Fibroblast of mammary gland (primary cell): ENCODE measurements at places on chromosomes 7 and 10.
A peak's percentile ranks its signal among the peaks of the same experiment; 100 is the strongest.

GRCh38 chr7:71595176-71595575, 463.2 kb downstream of the GALNT17 start:
- no peak for DNase-seq

- DNase-seq, result peak; percentile 25
These were observed 35.4 kb upstream of the ARMS2 start for GRCh38 chr10:122419016-122419415.

GRCh38 chr7:98128346-98128745, 21.7 kb downstream of the LMTK2 start:
- no peak for DNase-seq

- DNase-seq, result peak; percentile 24
These were observed 1.1 kb downstream of the ACTR1A start for GRCh38 chr10:102501201-102502028.

GRCh38 chr10:6507311-6507710, 72.8 kb downstream of the PRKCQ start:
- no peak for DNase-seq

GRCh38 chr7:35253460-35253709, 515 bp downstream of the TBX20 start:
- no peak for DNase-seq

DNA sequence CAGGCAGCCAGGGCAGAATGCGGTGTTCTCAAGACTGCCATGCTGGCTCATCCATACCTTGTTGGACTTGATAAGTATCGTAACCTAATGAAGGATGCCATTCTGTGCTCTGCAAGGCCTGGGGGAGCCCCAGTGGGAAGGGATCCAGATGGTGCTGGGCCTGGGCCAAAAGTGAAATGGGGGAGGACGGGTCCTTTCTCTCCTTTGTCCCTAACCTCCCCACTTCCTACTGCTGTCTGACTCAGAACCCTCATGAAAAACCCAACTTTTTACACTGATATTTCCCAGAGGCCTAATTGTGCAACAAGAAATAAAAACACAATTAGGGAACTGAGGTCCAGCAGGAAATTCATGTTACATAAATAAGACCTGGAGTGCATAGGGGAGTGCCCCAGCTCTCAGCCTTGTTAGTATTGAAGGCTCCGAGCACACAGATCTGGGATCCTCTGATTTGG, 193.7 kb upstream of the SVIL start:
- DNase-seq, result no peak

DNA sequence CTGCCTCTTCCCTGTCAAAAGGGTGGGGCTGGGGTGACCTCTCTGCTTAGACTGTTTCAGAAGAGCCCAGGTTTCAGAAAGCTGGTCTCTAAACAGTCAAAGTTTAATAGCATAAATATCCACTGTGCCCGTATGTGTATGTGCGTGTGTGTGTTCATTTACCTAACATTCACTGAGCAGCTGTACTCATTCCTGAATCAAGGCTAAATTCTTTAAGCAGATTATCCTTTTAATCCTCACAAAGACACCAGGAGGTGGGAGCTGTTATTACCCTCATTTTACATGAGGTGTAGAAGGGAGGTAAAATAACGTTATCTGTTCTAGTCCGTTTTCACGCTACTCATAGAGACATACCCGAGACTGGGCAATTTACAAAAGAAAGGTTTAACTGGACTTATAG, 72.2 kb downstream of the RSU1 start:
- DNase-seq, result no peak

GRCh38 chr7:119681336-119681735, 591.6 kb upstream of the KCND2 start:
- DNase-seq, result no peak

- DNase-seq, result no peak
These were observed 143.5 kb upstream of the LRRN3 start for GRCh38 chr7:110947408-110947807.

DNA sequence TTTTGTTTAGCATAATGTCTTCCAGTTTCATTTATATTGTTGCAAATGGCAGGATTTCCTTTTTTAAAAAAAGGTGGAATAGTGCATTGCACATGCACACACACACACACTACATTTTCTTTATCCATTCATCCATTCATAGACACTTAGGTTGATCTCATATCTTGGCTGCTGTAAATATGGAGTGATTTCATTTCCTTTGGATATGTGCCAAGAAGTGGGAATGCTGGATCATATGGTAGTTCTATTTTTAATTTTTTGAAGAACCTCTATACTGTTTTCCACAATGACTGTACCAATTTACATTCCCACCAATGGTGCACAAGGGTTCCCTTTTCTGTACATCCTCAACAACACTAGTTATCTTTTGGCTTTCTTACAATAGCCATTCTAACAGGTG, 68.9 kb downstream of the EBLN1 start:
- DNase-seq, result peak; percentile 33

DNA sequence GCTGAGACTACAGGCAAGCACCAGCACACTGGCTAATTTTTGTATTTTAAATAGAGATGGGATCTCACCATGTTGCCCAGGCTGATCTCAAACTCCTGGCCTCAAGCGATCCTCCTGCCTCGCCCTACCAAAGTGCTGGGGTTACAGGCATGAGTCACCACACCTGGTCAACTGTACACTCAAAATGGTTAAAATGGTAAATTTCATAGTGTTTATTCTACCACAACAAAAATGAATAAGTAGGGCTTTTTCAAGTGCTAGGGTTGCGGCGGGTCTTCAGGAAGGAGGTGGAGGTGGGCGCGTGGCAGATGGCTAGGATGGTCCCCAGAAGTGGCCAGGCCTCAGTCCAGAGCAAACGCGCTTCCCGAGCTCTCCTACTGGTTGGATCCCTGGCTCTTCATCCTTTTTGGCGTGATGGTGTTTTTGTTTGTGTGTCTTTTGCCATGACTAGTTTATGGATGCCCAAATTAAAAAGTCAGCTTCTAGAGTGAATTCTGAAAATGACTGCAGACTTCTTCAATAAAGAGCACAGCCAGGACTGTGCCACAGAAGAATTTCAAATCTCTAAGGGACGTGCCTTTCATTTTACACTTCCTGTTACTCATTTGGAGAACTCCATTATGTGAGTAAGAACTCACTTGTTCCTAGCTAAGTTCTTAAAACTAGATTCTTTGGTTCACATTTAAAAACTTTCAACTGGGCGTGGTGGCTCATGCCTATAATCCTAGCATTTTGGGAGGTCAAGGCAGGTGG, 73.9 kb downstream of the TMEM130 start:
- DNase-seq, result no peak

- no peak for DNase-seq
These were observed 180.2 kb upstream of the AKR1E2 start for GRCh38 chr10:4645836-4646235.

GRCh38 chr7:84393786-84394185, 199.2 kb upstream of the SEMA3A start:
- DNase-seq, result peak; percentile 18

GRCh38 chr7:51847461-51848134, 531.0 kb upstream of the COBL start:
- DNase-seq, result no peak

DNA sequence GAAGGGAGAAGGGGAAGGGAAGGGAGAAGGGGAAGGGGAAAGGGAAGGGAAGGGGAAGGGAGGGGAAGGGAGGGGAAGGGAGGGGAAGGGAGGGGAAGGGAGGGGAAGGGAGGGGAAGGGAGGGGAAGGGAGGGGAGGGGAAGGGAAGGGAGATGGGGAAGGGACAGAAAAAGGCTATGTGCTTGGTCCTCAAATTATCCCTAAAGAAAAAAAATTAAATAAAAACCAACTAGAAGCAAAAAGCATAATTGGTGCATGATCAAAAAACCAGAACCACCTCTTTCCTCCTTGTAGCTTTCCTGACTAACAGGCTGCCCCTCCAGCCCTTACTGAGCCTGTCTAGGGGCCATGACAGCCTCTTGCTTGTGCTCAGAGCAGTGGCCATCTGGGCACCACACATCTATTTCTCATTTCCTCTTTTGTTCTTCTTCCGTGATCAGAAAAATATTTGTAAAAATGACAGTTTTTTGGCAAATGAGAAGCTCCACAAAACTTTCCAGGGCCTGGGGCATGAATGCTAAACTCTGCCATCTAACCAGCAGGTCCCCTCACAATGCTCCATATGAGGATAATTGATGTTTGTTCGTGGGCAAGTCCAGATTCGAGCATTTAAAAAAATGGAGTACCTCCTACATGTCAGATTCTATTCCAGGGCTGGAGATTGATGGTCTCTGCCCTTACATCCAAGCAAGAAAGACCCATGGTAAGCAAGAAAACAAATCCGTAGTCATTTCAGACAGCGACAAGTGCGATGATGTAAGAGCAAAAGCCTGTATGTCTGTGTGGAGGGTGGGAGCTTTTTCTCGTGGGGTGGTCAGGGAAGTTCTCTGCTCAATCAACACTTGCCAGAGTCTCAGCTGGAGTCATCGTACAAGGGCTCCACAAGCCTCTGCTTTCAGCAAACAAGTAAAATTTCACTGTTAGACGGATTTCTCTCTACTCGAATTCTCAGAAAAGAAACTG, 320.9 kb downstream of the WDR11 start:
- no peak for DNase-seq

GRCh38 chr10:6995341-6995740, 415.3 kb upstream of the PRKCQ start:
- peak; percentile 31 for DNase-seq

- DNase-seq, result peak; percentile 89
These were observed 25.5 kb downstream of the VOPP1 start for GRCh38 chr7:55546814-55547213.

DNA sequence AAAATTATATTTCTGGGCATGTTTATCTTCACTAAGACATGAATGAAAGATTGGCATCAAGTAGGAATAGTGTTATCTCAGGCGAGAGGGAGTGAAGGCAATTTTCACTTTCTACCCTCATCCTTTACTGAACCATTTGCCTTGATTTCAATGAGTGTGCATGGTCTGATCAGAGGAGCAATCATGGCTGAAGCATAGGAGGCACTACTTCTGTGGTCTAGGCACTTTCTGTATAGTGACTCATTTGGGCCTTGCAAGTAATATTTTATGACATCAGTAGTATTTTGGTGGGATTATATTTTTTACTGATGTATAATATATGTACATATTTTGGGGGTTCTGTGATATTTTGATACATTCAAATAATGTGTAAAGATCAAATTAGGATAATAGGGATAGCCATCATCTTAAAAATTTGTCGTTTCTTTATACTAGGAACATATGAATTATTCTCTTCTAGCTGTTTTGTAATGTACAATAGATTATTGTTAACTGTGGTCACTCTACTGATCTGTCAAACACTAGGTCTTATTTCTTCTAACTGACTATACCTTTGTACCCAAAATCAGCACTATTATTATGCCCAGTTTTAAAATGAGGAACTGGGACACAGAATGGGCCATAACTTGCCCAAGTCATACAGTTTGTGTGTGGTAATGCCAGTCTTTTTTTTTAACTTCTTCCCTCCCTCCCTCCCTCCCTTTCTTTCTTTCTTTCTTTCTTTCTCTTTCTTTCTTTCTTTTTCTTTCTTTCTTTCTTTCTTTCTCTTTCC, 101.9 kb downstream of the RAB11FIP2 start:
- peak; percentile 19 for DNase-seq

- DNase-seq, result no peak
These were observed 251.0 kb upstream of the NPSR1 start for GRCh38 chr7:34406848-34407530.

- no peak for DNase-seq
These were observed 348.1 kb downstream of the GATA3 start for GRCh38 chr10:8402576-8402975.
